ENCODE measurements at places on chromosomes 16 and 17.

GRCh38 chr17:44323359-44324091 lies 1.1 kb downstream of the SLC25A39 start:
- DNase-seq = no peak

DNA sequence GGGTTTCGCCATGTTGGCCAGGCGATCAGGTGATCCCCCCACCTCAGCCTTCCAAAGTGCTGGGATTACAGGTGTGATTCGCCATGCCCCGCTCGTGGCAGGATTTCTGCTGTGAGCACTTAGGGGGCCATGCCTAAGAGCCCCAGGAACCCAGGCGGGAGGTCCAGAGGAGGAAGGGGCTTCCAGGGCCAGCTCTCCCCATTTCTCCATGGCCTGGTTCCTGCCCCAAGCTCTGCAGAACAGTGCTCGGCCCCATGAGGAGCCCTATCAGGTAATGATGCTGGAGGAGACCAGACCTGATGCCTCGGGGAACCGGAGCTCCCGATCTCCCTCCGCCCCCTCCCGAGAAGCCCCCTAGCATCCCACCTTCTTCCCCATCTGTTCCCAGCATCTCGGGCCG lies 53.6 kb downstream of the RMI2 start:
- DNase-seq = no peak

DNA sequence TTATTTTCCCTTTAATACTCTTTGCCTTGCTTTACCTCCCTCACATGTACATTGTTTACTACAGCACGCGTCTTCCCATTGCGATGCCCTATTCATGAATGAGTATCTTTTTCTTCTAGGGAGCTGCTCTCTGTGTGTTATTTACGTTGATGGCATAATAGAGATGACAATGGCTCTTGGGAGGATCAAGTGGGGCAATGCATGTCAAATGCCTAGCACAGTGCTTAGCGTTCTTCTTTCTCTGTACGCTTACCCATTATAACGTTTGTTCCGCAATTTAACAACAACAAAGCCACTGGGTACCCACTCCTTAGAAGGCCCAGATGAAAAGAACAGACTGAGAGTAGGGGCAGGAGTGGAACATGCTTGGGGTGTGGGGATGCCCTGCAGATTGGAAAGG lies 271.6 kb upstream of the TNRC6C start:
- no peak for DNase-seq

DNA sequence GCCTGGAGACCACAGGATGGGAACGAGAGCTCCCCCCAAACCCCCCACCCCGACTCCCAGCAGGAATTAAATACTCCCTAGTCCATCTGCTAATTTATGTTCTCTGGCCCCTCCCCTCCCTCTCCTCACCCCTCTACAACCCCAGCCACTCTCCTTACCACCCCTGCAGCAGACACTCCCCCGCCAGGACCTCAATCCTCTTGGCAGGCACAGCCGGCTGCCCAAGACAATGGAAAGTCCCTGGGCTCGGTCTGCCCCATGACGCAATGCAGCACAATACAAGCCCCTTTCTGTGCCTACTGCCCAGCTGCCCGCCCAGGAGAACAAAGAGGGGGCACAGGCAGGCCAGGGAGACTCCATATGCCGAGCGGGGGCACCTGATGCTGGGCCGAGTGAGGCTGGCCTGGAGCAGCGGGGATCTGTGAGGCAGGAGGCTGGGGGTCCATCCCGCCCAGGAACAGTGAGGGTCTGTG lies 30.3 kb upstream of the CDC42EP4 start:
- peak; percentile 62 for DNase-seq

DNA sequence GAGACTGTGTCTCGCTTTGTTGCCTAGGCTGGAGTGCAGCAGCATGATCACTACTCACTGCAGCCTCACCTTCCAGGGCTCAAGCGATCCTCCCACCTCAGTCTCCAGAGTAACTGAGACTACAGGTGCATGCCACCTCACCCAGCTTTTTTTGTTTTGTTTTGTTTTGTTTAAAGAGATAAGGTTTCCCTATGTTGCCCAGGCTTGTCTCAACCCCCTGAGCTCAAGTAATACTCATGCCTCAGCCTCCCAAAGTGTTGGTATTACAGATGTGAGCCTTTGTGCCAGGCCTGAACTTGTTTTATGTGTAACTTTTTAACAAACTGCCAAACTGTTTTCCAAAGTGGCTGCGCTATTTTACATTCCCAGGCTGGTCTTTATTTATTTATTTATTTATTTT lies 41.8 kb upstream of the NUDT7 start:
- no peak for DNase-seq
